ENCODE measurements at places on chromosomes 11 and 22.

DNA sequence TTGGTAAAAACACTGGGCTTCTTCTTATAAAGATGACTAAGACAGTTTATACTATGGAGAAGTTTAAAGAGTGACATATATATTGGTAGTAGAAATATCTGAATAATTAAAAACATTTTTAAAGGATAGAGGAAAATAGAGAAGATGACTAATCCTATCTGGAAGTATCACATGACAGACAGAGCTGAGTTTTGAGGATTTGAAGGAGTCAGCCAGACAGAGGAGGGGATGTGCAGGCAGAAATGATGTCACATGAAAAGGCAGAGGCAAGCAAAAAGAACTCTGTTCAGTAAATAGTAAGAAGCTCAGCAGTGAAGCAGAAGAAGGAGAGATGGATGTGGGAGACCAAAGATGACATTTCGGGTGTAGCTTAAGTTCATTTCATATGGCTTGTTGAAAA lies 1.6 kb downstream of the OR10A2 start:
- DNase-seq: no peak

DNA sequence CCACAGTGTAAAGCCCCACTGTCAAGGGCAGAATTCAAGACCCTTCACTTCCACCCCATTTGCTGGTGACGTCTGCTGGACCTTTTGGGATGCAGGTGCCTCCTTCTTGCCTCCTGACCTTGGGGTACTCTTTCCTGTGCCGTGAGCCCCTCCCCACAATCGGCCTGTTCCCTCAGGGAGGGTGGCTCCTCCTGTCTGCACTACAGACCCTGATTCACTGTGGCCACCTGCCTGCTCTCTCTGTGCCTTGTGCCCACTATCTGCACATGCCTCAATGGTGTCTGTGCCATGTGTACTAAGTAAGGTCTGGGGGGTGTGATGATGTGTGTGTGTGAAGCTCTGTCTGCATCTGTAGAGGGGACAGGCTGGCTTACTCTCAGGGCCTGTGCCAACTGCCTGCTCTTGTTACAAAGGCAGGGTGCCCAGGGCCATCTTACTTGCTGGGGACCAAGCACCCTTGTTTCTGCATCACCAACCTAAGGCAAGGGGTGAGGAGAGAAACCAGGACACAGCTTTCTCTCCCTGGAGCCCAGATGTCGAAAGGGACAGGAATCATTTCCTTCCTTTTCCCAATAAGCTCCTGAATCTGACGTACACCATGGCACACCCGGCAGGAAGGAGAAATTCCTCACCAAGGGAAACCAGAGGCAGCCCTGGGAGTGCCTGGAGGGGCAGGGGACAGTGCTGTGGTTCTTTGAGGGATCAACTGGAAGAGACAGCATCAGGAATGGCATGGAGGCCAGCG lies 3.7 kb downstream of the PPM1F start:
- no peak for DNase-seq

- DNase-seq: no peak
These were observed 283.8 kb upstream of the C11orf87 start for GRCh38 chr11:109138196-109138595.

DNA sequence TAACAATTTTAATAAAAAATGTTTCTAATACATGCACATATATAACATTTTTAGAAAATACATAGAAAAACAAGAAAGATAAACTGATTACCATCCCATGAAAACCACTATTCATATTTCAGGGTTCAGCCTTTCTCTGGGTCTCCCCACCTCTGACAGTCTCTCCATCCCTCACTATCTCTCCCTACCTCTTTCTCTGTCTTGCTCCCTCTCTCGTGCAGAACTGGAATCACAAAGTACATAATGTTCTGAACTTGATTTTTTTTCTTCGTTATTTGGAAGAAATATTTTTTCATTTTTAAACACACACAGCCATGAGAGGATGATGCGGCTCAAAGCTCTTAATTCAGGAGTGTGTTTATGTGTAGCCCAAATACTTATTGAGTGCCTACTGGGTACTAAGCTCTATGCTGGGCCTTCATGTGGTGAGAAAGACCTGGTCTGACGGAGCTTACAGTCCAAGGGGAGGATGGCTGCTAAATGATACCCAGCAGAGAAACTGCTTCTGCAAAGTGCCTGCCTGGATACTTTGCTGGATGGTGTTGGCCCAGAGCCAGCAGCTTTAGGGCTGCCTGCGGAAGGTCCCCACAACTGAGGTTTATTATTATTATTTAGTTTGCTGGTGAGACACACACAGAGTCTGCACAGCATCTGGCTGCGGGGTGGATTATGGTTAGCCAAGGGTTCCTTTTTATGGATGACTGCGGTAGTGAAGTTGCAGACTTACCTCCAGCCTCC lies 42.6 kb downstream of the SC5D start:
- DNase-seq: peak; percentile 23

DNA sequence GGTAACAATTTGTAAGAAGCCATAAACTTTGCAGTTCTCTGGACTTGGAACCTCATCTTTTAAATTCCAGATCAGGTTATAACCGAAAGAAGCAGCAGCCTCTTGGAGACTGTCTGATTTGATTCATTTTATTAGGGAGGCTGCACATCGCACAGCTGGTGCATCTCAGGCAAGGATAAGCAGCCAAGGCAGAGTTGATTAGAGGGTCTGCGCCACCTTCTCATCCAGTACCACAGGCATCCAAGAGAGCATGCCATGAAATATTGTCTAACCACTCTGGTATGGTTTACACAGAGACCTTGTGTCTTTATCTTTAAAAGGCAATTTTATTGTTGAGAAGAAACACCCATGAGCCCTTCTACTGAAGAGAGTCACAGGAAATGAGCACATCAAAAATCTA lies 16.2 kb upstream of the CWF19L2 start:
- DNase-seq: no peak
